ENCODE measurements at places on chromosomes 7 and 10.

DNA sequence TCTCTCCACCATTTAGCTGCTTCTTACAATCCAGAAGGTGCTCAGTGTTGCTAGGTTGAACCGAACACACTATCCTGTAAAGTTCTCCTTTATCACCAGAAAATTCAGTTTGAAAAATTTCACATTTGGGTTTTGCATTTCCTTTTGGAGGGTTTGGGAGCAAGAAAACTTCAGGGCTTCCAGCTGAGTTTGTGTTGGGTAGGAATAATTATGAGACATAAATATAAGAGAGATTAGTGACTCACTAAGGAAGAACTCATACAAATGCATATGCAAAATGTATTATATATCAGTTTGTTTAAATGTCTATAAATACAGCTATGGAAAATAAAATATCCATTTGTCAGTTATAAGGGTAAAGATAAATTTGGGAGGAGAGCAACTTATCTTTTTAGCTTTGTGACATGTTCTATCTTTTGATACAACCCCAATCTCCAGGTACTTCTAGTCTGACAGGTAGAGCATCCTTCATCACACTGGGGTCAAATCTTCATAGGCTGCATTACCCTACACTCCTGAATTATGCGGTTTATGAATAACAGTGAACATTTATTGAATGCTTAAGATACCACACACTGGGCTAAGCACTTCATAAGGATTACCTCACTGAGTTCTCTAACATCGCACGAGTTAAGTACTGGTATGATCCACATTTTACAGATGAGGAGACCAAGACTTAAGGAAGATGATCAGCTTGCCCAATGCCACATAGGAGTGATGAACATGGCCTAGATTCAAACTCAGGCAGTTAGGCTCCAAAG lies 304.4 kb downstream of the SORCS1 start:
- no peaks in the 10 kb centered on the region for H3K27me3 ChIP-seq
- H3K36me3 ChIP-seq: no peaks in the 10 kb centered on the region
- H3K4me1 ChIP-seq: no peaks in the 10 kb centered on the region
- no peak for DNase-seq
- no peak overlapping the region for H3K27ac ChIP-seq

- no peak overlapping the region for H3K27ac ChIP-seq
- H3K4me3 ChIP-seq: no peak overlapping the region
- H3K27me3 ChIP-seq: no peaks in the 10 kb centered on the region
- peaks cover 27% of the 10 kb centered on the region for H3K4me1 ChIP-seq
These were observed 275.2 kb downstream of the POU6F2 start for GRCh38 chr7:39252916-39253315.

DNA sequence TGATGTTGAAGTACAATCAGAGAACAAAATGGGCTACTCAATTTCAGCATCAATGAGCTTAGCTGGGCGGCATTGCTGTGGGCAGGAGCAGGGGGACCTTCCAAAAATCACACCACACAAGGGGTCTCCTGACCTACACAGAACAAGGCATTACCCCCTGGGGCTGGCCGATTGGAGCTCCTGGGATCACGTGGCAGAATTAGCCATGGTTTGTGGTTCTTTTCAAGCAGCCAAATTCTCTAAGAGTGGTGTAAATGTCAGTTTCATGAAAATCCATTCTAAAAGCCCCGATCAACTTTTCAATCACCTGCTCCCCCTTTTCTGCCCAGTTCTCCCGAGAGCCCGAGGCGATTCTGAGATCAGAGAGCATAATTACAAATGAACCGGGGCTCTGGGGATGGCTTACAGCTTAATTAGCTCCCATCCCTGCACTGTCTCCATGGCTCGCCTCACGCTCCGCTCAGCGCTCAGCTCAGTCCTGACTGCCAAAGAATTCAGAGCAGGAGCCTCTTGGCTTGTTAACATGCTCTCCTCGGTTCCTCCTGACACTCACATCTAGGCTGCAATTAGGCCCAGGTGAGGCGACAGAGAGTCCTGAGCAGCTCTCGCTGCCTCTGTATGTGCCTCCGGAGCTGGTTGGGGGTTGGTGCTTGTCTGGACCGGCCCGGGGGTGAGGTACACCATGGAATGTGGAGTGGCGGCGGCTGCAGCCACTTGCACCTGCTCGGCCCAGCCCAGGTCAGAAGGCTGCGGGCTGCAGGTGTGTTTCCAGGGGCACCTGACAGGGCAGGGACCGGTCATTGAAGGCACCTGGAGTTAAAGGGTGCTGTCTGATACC lies 111.8 kb downstream of the WDR11 start:
- H3K27ac ChIP-seq: no peak overlapping the region
- peak; percentile 76 for DNase-seq
- peaks cover 15% of the 10 kb centered on the region for H3K4me1 ChIP-seq
- H3K4me3 ChIP-seq: no peak overlapping the region
- H3K27me3 ChIP-seq: no peaks in the 10 kb centered on the region
- H3K36me3 ChIP-seq: no peaks in the 10 kb centered on the region

DNA sequence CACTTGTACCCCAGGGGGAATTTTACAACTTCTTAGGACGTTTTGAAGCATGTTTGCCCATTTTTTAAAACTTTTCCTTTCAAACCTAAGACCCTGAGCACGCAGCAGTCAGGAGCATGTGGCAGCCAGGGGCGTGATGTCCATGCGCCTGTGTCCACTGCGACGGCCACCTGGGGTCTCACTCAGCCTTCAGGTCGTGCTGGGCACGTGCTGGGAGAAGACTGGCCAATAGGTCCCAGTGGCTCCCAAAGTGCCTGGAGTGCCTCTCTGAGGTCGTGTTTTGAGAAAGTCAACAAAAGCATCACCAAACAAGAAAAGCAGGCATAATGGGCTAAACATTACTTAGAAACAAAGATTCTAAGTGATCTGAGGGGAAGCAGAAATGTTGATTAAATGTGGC lies 14.8 kb downstream of the LRRC27 start:
- no peaks in the 10 kb centered on the region for H3K36me3 ChIP-seq
- H3K27me3 ChIP-seq: no peaks in the 10 kb centered on the region
- H3K4me3 ChIP-seq: no peak overlapping the region
- no peak overlapping the region for H3K27ac ChIP-seq

Data from GM23338 (cell line).